ENCODE measurements at places on chromosomes 6 and 20.

- no peak for DNase-seq
These were observed 51.6 kb upstream of the CHD6 start for GRCh38 chr20:41669708-41670263.

GRCh38 chr6:148001844-148002642, 340.6 kb upstream of the SASH1 start:
- DNase-seq, result no peak

GRCh38 chr6:76771059-76771634, 692.1 kb downstream of the HTR1B start:
- DNase-seq, result no peak

DNA sequence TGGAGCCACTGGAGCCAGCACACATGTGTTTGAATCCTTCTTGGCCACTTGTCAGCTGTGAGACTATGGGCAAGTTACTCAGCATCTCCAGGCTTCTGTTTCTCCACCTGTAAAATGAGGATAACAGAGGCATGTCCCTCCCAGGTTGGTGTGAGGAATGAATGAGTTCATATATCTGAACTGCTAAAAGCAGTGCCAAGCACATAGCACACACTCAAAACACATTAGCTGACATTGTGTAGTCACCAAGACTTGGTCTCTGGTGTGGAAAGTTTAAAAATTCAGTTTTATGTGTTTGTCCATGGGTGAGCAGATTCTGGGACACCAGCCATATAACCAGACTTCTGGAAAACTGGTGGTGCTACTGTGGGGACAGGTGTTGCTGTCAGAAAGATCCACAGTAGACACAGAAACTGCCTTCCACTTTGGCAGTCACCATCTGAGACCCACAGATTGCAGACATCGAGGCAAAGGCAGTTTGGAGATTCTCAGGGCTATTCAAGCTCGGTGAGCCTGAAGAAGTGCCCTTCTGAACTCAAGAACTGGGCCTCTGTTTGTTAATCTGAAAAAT, 115.8 kb downstream of the MRPL14 start:
- DNase-seq, result no peak

DNA sequence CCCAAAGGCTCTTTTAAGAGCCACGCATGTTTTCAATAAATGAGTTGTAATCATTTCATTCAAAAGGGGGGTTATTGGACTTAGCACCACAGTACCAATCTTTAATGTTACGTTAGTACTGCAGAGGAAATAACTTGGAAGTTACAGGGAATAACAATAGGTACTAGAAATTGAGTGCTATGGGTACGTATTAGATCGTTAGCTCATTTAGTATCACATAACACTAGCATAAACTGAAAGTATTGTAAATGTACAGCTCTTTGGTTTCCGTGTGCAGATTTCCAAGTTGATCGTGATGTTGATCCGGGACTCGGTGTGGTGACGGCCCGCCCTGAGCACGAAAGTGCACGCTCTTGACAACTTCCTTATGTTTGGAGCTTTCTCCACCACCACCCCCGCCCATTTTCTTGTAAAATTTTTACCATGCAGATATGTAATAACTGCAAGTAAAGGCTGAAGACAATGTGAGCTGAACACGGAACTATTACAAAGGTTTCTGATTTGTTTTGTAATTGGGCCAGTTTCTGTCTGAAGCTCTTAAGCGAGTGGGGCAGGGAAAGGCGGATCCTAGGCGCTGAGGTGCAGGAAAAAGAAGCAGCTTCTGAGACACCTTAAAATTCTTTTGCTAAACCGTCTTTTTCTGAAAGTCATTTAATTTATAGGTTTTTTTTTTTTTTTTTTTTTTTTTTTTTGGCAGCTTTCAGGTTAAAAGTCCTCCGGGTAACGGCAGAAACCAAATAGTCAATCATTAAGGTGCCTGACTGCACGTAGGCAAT, 71.5 kb downstream of the HFE start:
- DNase-seq, result peak; percentile 22

DNA sequence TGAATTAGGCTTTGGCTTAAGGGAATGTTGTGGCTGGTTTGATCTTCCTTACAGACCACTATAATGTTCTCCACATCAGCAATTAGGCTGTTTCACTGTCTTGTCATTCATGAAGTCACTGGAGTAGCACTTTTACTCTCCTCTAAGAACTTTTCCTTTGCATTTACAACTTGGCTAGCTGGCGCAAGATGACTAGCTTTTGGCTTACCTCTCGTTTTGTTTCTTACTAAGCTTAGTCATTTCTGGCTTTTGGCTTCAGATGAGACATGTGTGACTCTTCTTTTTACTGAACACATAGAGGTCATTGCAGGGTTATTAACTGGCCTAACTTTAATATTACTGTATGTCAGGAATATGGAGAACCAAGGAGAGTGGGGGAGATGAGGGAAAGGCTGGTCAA, 143.2 kb downstream of the PTCHD4 start:
- no peak for DNase-seq

GRCh38 chr20:34029415-34029814, 35.7 kb downstream of the RALY start:
- DNase-seq, result no peak

GRCh38 chr6:118804091-118804490, 89.9 kb upstream of the ASF1A start:
- no peak for DNase-seq

DNA sequence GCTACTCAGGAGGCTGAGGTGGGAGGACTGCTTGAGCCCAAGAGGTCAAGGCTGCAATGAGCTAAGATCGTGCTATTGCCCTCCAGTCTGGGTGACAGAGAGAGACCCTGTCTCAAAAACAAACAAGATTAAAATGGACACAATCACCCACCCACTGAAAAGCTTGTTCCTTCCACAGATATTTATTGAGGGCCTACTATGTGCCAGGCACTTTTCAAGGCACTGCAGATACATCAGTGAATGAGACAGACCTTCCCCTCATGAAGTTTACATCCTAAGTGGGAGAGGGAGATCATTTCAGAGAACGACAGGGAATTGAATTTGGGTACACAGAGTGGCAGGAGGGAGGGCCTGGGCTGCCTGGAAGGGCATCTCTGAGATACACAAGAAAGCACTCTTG, 14.4 kb downstream of the RSPO4 start:
- no peak for DNase-seq

Data from NCI-H524 (cell line).